ENCODE measurements at places on chromosomes 3 and 15.

GRCh38 chr15:91924837-91925495 is 71.5 kb downstream of the SLCO3A1 start:
- DNase-seq, result no peak

DNA sequence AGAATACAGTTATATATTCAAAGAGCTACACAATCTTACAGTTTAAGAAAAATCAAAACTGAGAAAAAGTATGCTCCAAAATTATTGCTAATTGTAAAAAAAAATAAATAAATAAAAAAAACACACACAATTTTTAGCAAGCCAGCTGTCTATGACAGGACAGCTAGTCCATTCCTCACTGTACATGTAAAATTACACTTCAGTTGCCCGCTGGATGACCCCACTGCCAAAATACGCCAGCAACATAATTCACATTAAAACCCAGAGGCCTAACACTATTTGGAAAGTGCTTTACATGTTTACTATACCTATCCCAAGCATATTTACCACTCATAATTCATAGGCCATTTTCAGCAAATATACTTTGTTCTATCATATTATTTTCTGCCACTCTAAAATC is 5.8 kb downstream of the MYO9A start:
- DNase-seq, result no peak

GRCh38 chr3:16375891-16376290 is 110.9 kb downstream of the OXNAD1 start:
- DNase-seq, result no peak

DNA sequence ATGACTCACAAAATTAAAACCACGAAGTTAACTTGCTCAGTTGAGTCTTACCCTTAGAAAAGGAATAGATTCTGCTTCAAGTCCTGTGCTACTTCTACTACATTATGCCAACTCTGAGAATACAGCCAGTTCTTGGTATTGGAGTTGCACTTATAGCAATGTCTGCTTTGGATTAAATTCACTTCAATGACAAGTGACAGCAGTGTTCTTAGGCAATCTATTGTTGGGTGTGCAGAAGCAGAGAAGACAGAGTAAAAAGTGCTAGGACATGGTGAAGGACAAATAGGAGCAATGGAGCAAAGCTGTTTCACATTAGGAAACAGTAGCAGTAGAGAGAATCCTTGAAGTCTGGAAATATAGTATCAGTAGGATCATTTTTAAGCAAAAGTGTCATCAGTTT is 713.1 kb downstream of the SI start:
- no peak for DNase-seq

- DNase-seq, result peak; percentile 51
Observed at GRCh38 chr3:99172736-99173657, 271.5 kb upstream of the DCBLD2 start.

DNA sequence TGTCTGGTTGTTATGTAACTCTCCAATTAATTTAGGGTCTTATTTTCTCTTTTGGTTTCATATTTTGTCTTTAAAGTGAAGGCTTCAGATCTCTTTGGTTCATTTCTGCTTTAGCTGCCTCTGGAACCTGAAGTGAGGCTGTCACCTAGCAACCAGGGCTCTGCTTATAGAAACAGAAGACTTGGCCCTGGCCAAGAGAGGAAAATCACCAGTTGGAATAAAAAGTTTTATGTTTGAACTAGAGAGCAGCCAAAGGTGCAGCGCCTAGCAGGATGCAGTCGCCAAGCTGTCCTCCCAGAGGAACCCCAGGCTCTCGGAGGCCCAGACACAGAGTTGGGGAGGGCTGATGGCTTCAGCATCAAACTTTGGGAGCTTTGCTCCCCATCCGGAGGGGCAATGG is 41.1 kb downstream of the LYZL4 start:
- DNase-seq, result peak; percentile 42

GRCh38 chr3:150495563-150496168 is 50.6 kb downstream of the SERP1 start:
- DNase-seq, result peak; percentile 60

- no peak for DNase-seq
Observed at GRCh38 chr15:79310612-79310984, 314 bp upstream of the TMED3 start.

- DNase-seq, result no peak
Observed at GRCh38 chr15:27958911-27959578, 140.1 kb downstream of the OCA2 start.

DNA sequence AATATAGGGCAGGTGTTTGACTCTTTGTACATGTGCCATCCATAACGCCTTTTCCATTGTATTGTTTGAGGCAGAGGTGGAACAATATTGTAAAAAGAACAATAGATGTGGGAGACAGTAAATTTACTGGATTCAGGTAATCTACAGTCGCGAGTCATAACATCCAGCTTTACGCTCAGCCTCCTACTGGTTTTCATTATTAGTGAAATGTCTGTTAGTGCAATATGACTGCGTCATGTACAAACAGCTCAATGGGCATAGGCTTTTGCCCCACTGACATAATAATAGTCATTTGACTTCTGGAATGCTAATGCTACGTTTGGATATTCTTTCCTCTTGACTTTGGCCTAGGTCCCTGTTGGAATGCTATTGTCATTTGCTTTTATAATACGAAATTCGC is 9.5 kb downstream of the CACNA2D3 start:
- DNase-seq, result no peak

DNA sequence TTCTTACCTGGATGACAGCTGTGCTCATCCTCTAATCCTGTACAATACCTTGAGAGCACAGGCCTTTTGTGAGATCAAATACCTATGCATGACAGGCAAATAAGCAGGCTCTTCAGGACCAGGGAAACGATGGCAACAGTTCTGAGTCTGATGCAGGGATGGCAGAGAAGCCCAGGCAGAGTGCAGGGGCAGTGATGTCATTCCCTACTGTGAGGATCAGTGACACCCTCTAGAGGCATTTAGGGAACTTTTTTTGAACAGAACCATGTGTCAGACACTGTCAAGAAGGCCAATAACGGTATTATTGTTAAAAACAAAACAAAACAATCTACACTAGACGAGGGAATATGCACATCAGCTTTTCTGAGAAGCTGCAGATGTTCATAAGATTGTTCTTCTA is 314.8 kb upstream of the CTDSPL start:
- peak; percentile 62 for DNase-seq

DNA sequence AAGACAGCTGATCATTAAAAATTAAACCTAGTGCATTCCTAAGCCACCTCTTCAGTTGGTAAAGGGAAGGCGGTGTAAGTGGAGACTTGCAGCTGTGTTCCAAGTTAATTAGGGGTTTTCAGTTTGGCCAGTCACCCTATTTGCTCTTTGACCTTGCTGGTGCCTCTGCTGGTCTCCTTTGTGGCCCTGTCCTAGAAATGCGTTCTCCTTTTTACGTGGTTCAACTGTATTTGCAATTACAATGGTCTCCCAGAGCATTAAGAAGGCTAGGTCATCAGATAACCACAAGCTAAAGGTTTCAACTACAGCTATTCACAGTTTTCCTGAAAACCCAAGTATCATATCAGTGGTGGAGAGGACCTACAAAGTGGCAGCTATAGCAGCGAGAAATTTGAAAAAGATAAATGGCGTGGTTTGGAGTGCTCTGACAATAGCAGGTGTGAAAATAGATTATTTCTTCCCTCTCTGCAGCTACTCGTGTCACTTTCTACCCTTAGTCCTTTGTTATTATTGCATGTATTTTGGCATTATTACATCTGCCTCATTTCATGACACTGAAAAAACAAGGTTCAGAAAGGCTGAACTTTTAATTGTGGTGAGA is 203.5 kb upstream of the TBC1D5 start:
- no peak for DNase-seq

DNA sequence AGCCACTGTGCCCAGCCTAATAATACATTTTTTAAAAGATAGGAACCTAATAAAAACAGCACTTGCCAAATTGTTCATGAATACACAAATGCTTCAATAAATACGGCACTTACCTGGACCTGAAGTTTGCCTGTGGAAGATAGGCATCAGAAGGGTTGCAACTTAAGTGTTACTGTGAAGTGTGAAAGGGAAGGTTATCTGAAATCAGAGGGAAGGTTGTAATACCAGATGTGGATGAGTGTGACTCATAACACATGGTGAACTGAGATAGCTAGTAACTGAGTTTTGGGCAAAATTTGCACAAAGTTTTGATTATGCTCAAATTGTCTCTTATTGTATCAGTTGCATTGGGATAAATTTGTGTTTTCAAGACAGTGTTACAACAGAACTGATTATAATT is 68.0 kb downstream of the ATP11B start:
- no peak for DNase-seq

GRCh38 chr3:171420667-171421066 is 39.5 kb downstream of the TNIK start:
- no peak for DNase-seq

- no peak for DNase-seq
Observed at GRCh38 chr3:159239059-159239458, 437.2 kb downstream of the MFSD1 start.

DNA sequence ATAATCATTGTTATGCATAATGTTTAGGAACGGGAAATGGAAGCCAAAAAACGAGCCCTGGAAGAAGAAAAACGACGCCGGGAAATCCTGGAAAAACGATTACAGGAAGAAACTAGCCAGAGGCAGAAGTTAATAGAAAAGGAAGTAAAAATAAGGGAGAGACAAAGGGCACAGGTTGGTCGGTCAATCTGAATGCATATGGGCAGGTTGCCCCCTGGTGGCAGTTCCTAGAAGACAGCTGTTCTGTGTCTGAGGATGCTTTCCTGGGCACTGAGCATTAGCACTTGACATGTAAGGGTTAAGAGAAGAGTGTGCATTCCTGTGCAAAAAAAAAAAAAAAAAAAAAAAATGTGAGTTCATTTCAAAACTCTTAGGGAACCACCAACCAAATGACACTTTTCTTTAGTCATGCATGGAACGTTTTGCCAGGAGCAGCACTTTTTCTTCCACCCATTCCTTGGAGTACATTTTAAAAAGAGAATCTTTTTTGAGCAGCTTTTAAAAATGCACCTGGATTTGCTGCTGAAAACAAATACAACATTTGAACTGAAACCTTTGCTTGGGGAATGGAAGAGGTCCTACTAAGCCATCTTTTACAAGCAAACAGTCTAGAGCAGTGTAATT is 11.1 kb upstream of the ABHD10 start:
- DNase-seq, result peak; percentile 81

- no peak for DNase-seq
Observed at GRCh38 chr3:193132241-193132640, 108.8 kb upstream of the PLAAT1 start.

DNA sequence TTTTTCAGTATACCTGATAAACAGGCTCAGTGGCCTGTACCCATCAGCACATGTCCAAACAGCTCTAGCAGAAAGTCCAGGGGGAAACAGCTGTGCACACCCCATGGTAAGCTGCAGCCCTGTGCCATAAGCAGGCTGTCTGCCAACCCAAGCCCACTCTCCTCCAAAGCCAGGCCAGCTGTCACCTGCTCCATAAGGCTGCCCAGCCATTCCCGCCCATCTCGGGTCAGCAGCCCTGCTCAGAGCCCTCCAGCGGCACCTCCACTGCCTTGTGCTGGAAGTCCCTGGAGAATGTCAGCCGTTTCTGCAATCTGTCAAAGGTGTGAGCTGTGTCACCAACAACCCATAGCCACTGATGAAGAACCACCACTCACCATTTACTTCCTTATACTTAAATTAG is 82.0 kb downstream of the NTRK3 start:
- DNase-seq, result no peak

DNA sequence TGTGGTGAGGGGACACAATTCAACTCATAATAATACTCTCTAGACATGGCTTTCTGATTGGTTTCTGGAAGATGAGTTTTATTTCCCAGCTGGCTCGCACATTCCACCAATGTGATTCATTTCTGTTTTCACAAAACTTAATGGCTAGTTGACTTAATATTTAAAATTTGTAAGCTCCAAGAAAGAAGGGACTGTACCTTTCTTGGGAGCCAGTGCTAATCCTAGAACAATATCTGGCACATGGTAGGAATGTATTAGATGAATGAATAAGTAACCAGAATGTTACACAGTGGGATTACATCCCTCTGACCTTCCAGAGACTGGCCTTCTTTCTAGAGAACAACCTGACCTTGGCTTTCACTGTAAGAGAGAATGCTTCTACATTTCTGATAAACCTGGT is 262.8 kb downstream of the RORA start:
- no peak for DNase-seq

DNA sequence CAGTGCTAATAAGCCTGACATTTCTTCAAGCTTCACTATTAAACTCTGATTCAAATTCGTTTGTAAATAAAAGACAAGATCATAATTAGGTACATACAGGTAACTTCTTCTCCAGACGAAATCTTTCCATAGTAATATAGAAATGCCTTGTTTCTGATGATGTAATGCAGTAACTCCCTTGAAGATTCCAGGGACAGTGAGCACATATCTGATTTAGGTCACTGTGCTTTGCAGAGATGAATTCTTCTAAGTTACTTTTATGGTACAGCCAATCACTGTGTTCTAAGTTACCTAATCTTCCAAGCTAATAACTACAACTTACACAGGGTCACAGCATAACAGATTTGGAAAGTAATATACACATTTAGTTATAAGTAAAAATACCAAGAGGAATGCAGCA is 27.6 kb downstream of the SLC4A7 start:
- DNase-seq, result no peak

DNA sequence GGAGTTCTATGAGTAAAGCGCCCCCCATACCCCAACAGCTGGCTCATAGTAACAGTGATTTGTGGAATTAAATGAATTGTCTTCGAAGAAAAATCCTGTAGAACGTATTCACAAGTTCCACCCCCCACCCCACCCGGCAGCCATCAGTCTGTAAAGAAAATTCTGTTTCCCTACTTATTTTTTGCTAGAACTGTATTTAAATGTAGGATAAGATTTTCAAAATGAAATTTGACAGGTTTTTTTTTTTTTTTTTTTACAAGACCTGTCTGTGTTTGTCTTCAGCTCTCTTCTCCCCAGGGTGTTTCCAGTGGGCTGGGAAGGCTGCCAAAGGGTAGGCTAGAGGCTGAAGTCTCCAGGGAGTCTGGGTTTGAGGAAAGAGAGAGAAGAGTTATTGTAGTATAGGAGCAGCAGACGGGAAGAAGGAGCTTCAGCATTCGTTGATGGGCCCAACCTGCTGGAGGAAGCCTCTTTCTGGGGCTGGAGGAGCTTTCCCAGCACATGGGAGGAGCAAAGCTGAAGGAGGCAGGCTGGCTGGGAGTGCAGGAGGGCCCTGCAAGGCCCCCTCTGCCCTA is 130.6 kb upstream of the SEMA6D start:
- no peak for DNase-seq

DNA sequence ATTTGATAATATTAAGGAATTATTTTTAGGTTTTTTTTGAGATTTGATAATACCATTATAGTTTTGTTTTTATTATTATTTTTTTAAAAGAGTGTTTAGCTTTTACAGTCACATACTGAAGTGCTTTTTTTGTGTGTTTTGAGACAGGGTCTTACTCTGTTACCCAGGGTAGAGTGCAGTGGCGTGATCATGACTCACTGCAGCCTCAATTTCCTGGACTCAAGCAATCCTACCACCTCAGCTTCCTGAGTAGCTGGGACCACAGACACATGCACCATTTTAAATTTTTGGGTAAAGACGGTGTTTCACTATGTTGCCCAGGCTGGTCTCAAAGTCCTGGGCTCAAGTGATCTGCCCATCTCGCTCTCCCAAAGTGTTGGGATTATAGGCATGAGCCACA is 73.0 kb downstream of the SUMF1 start:
- peak; percentile 48 for DNase-seq
